ENCODE measurements at places on chromosomes 1 and 21. TPM values are rescaled to one million over a fixed set of nuclear protein-coding genes. Genes with fewer than 3 reads are reported as not detected.

GRCh38 chr1:6695868-6696267 is 5.7 kb downstream of the DNAJC11 start:
- no peak for DNase-seq

GRCh38 chr1:198228925-198229324 is 72.1 kb downstream of the NEK7 start:
- no peak for DNase-seq

GRCh38 chr1:40390857-40391256 is 17.3 kb downstream of the SMAP2 start:
- no peak for DNase-seq

- peak; percentile 17 for DNase-seq
Observed at GRCh38 chr21:32726839-32727686, 750 bp downstream of the SYNJ1 start.

DNA sequence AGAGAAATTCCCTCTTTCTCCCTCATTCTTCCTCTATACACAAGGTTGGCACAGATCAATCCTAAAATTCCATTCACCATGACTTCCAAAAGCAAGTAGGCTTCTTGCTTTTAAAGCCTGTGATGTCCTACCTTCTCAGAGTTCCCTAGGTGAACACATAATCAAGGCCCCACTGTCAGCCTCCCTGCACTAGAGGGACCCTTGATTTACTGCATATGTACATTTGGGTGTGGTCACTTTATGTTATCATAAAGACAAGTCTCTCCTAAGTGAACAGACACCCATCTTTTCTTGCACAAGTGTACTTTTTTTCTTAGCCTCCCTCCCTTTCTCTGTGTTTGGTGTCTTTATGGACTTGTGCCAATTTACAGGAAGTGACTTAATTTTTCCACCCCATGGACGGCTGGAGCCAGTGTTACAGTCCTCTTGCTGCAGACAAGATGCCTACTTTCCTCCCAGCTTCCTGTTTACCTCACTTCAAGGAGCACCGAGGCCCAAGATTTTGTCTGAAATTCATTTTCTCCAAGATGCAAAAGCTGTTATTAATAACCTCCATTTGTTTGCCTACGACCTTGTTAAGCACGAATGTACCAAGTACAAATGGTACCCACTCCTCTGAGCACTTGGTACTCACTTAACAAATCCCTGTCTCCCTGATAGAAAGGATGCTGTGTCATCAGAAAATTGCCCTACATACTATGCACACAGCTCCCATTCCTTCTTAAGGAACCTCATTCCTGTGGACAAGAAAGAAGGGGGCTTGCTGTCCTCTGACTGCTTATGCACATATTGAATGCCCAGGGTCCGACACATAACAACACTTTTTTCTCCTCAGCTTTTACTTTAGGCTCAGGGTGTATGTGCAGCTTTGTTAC is 82.8 kb upstream of the SLC44A3 start:
- no peak for DNase-seq

- DNase-seq: no peak
Observed at GRCh38 chr1:243991650-243992049, 59.4 kb upstream of the ZBTB18 start.

DNA sequence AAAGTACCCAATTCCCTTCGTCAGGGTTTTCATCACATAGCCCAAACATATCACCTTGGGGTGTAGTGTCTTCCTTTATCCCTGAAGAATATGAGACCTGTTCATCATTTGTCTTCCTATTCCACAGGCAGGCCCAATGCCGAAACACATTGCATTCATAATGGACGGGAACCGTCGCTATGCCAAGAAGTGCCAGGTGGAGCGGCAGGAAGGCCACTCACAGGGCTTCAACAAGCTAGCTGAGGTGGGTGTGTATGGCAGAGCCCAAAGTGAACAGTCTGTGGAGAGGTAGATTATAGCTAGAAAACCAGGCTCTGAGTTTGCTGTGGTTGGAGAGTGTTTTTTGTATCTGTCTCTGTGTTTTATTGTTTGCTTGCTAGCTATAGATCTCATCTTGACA is 5.9 kb downstream of the DHDDS start:
- no peak for DNase-seq

DNA sequence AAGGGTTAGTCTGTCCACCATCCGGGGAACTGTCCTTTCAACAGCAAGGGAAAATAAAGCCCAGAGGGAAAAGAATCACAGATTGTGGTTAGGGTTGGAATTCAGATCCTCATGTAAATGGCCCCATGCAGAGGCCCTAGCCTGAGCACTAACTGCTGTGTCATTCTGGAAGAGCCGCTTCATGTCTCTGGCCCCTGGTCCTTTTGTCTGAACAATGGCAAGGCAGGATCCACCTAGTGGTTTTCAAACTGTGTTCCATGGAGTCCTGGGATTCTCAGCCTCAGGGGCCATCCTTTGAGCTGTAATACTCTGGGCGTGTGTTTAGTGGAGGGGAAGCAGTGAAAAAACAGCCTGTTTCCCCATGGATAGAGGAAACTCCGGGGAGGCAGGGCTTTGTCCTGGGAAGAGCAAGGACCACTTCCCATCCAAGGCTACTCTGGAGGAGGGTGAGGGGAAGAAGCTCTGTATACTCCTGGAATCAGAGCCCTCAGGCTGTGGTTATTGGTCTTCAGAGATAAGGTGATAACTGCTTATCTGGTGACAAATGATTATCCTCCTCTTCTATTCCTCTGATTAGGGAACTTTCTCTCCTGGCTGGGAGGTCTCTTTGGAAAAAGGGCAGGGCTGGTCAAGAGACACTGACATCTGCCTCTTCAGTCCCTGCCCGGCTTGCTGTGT is 19.2 kb downstream of the PAX7 start:
- DNase-seq: no peak

- DNase-seq: no peak
Observed at GRCh38 chr1:169368406-169368769, 393 bp downstream of the BLZF1 start.

GRCh38 chr1:185917646-185918045 is 183.5 kb downstream of the HMCN1 start:
- DNase-seq: no peak

GRCh38 chr1:68233202-68233601 is 879 bp upstream of the WLS start:
- DNase-seq: no peak

GRCh38 chr21:38772646-38773045 is 33.1 kb upstream of the ETS2 start:
- DNase-seq: no peak

- no peak for DNase-seq
Observed at GRCh38 chr1:175840787-175841186, 97.4 kb upstream of the TNR start.

DNA sequence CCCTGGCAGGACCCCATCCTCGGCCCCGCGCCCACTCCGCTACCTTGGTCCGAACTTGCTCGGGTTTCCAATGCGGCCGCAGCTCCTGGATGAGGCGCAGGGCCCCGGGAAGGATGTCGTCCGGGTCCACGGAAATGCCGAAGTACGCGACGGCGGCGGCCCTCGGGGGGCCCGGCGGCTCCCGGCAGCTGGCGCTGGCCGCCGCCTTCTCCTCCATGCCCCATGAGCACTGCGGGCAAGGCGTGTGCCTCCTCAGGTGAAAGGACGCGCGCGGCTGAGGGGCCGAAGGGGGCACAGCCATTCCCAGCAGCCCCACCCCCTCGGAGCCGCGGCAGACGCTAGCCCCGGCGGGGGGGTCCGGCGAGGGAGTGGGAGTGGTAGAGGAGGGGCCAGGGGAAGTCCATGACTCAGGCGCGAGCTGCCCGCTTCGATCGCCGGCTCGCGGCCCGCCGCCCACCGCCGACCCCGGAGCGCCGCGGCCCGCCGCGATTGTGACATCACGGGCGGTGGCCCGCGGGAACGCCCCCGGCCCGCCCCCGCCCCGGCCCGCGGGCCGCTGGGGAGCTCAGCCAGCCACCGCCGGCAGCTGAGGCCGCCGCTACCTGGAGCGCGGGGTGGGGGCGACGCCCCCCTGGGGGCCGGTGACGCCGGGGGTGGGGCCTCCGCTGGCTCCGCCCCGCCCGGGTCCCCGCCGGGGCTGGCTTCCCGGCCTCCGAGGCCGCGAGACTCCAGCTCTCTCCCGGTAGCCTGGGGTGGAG is at the start of gene ETNK2:
TSS of gene ETNK2 (minus strand) at position 493 of the 758 bp plus-strand sequence. CDS start at position 301, 192 bp downstream.
- peak; percentile 73 for DNase-seq

- DNase-seq: no peak
Observed at GRCh38 chr1:41578712-41579335, 94.3 kb upstream of the EDN2 start.

DNA sequence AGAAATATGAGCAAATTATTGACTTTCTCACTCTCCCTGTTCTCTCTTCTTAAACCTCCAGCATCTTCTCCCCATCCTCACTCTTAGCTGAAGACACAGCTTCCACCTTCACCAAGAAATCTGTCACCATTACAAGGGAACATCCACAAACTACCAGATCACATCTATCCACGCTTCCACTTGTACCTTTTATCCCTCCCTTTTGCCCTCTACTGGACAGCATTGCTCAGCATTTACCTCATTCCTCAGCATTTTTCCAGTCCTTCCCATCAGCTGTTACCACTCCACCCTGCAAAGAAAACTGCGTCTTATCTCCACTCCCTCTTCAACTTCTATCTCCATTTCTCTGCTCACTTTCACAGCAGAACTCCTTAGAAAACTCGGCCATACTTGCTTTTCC is 42.6 kb downstream of the KCNJ6 start:
- DNase-seq: no peak

- DNase-seq: peak; percentile 89
Observed at GRCh38 chr1:165768513-165769394, at the start of gene TMCO1. Gene TMCO1, minus strand, starts transcription at chr1:165768868. Its CDS starts 117 bp downstream, at chr1:165768751.

- no peak for DNase-seq
Observed at GRCh38 chr1:35577071-35577998, 4.2 kb downstream of the TFAP2E start.

DNA sequence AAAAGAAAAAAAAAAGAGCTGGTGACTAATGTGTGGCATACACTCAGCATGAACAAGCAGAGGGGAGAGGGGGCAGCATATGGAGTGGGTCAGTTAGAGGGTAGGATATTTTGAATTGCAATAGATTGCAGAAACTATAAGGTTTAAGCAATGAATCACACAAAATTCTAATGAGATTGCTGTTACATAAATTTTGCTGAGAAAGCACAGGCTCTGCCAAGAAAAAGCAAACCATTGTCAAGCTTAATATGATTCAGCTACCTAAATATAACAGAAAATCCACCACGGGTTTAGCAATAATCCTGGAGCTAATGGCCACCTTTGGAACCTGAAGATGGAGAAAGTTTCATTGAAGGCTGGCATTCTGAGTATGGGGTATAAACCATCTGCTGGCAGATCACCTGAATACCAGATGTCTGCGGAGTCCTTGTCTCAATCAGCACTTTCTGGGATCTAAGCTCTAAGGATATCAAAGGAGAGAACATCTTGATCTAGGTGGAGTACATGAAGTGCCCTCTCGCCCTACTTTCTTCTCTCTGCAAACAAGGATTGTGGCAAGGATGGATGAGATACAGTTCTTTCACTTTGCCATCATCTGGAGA is 30.3 kb upstream of the ANGPTL7 start:
- no peak for DNase-seq

DNA sequence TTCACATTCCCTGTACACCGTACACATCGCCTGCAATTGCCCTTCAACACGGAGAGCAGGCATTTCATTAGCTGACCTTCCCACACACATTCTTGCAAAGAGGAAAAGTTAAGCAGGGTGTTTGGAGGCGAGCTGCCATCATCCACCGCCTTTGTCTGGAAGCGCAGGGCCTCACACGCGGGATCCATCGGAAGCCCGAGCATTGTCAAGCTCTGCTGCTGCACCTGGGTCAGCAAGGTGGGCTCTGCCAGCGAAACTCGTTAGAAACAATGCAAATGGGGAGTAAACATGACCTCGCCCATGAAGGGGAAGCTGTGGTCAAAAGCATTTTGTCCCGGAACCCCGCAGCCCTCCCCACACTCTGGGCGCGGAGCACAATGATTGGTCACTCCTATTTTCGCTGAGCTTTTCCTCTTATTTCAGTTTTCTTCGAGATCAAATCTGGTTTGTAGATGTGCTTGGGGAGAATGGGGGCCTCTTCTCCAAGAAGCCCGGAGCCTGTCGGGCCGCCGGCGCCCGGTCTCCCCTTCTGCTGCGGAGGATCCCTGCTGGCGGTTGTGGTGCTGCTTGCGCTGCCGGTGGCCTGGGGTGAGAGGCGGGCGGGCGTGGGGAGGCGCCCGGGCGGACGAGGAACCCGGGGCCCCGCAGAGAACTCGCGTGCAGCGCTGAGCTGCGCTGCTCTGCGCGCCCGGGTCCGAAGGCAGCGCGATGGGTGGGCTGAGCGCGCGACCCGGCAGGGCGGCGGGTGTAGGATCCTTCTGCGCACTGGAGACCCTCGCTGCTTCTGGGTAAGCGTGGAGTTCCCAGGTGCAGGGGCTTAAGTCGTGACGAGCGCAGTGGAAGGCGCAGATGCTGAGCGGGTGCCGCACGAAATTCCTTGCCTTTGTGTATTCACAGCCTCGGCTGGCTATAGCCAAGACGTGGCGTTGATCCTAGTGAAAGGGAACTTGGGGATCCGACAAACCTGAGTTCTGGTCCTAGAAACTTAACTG is at the start of gene CR1:
TSS of gene CR1 (plus strand) at position 357 of the 992 bp plus-strand sequence. CDS start at position 468, 111 bp downstream.
- peak; percentile 58 for DNase-seq

DNA sequence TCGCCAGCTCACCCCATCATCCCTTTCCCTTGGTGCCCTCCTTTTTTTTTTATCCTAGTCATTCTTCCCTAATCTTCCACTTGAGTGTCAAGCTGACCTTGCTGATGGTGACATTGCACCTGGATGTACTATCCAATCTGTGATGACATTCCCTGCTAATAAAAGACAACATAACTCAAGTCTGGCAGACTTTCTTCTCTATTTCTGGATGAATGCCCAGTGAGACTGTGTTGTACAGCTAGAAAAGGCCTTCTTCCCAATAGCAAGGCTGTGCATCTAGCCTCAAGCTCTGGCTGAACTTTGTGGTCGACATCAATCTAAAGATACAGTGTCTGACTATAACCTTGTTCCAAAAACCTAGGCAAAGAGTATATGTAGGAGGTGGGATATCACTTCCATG is 6.4 kb downstream of the IL24 start:
- no peak for DNase-seq

GRCh38 chr1:3308053-3308452 is 146.4 kb upstream of the ARHGEF16 start:
- no peak for DNase-seq

DNA sequence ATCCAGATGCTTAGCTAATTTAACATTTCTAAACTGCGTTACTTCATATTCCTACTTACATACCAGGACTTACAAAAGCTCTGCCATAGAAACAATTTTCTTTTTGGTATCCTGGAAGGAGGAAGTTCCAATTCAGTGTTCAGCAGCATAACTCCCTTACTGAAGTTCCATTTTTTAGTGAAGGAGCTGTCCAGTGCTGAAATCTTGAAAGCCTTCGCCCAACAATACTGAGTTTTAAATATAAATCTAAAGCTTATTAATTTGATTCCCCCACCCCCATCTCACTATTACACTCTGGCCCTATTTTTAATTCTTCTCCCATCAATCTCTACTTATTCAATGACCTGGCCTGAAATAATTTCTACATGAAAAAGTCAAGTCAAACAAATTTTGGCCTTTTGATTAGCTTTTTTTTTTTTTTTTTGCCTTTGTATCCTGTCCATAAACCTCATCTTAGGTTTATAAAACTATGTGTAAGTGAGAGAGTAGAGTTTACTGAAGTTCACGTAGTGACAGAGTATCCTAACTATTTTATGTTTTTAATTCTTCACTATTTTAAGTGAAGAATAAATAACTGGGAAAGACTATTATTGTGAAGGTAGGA is 323.0 kb upstream of the PLD5 start:
- DNase-seq: no peak

The XCL1 gene
- not detected for total RNA-seq

The ILDR2 gene
- 0.56 TPM for total RNA-seq

The IFFO2 gene
- 107 TPM for total RNA-seq

The SYCP1 gene
- not detected for total RNA-seq

The PARS2 gene
- total RNA-seq: 4.2 TPM

The C2CD2 gene
- 0.78 TPM for total RNA-seq

The TNNI3K gene
- total RNA-seq: not detected

The TNFRSF1B gene
- 5.1 TPM for total RNA-seq

The GRIK1 gene
- 0.39 TPM for total RNA-seq

Data from glutamatergic neuron (in vitro differentiated cells).